ENCODE measurements at places on chromosomes 6 and 20.

DNA sequence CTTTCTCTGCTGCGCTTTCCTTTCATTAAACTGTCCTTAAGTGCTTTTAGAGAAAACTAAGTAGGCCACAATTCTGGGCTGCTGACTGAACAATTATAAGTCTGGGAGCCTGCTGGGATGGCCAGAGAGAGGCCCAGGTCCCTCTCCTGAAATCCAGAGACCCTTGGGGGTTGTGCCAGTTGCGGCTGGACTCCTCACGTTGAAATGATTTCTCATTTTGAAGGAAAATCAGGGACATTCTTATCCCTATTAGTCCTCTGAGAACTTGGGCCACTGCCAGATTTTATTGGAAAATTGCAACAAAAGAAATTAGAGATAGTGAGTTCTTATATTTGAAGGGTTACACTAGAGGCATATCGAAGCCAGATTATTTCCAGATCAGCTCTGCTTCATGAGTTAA lies 145.1 kb downstream of the CLIC5 start:
- no peak for DNase-seq

GRCh38 chr6:43941174-43941573 lies 171.2 kb downstream of the VEGFA start:
- DNase-seq, result no peak

DNA sequence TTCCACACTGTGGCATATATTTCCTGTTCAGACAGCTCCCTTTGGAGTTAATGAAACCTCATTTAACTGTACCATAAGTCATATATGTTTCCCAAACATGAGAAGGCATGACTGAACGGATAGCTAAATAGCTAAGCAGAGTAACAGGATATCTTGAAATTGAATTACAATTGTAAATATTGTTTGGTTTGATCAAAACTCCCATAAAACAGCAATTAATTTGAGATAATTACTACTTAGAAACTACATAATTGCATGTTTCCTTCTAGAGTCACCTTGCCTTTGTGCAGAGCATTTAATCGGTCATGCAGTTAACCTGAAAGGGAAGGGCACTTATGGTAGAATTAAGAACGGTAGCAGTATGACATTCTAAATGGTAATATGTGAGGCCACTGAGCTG lies 179.0 kb upstream of the MAP3K7 start:
- DNase-seq, result no peak

DNA sequence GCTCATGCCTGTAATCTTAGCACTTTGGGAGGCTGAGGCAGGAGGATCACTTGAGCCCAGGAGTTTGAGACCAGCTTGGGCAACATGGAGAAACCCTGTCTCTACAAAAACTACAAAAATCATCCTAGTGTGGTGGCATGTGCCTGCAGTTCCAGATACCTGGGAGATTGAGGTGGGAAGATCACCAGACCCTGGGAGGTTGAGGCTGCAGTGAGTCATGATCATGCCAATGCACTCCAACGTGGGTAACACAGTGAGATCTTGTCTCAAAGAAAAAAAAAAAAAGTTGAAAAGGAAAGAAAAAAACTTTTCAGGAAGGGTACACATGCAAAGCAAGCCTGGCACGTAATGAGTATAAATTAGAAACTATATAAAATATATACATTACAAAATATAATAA lies 65.8 kb upstream of the FBXO30 start:
- DNase-seq, result no peak

GRCh38 chr6:143325379-143326140 lies 124.9 kb downstream of the ADAT2 start:
- DNase-seq, result no peak
